Non-pigmented ciliary epithelial cell (primary cell): ENCODE measurements at places on chromosomes 2 and 18.
A peak's percentile ranks its signal among the peaks of the same experiment; 100 is the strongest.

GRCh38 chr2:636641-637405, 40.4 kb downstream of the TMEM18 start:
- DNase-seq, result peak; percentile 8

DNA sequence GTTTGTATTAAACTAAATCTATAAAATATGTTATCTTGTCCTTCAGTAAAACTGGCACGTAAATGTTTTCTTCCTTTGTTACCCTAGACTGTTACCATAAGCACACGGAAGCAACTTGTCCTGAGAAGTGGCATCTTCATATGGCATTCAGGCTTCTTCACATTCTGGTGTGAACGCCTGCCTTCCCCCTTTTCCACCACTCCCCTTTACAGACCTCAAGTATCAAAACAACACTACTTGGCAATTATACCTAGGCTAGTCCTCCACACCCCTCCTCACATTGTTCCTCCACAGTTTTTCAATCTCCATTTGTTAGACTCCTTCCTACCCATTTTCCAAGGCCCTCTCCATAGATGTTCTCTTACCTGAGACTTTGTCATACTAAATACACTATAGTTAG, 2.9 kb downstream of the MEX3C start:
- DNase-seq, result no peak

- DNase-seq, result no peak
Measured at GRCh38 chr2:41723526-41723925, 324.3 kb upstream of the PKDCC start.

GRCh38 chr2:156852210-156852609, 405.3 kb upstream of the GALNT5 start:
- DNase-seq, result no peak
